ENCODE measurements at places on chromosomes 4 and X.

GRCh38 chrX:105114554-105115130 lies 105.9 kb downstream of the TEX13A start:
- no peak for DNase-seq

DNA sequence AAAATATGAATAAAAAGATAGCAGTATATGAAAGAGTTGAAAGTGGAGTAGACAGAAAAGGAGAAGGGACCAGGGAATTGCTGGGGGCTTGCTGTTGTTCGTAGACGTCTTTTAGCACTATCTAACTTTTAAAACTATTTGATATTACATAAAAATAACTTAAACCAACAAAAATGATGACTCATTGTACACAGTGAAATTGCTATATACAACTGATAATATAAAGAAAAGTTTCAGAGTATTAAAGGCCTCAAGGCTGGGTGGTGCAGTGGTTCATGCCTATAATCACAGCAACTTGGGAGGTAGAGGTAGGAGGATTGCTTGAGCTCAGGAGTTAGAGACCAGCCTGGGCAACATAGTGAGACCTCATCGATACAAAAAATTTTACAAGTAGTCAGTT lies 5.2 kb downstream of the TRPC3 start:
- DNase-seq, result no peak

DNA sequence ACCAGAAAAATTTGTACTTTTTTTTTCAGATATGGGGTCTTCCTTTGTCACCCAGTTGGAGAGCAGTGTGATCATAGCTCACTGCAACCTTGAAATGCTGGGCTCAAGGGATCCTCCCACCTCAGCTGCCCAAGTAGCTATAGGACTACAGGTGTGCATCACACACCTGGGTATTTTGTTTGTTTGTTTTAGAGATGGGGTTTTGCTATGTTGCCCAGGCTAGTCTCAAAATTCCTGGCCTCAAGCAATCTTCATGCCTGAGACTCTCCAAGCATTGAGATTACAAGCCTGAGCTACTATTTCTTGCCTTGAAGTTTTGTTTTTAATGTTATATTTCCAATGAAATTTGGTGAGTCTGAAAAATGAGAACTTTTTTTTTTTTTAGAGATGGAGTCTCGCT lies 847.8 kb downstream of the TRIML1 start:
- no peak for DNase-seq

DNA sequence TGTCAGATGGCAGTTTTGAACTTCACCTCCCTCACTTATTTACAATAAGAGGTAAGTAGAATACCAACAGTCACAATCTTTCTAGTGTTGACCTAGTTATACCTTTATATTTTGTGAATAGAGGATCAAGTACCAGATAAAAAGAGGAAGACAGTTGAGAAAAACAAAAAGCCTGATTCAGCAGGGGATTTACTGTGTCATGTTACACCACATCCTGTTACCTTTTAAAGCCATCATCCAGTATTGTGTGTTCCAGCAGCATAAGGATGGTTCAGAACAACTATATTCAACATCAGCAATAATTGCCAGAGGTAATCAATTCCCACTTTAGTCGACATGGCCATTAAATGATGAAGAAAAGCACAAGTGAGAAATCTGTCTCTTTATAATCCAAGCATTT lies 21.3 kb upstream of the CXCL6 start:
- no peak for DNase-seq

GRCh38 chr4:108327642-108328382 lies 159.1 kb upstream of the LEF1 start:
- DNase-seq, result no peak

GRCh38 chrX:16695079-16695676 lies 17.3 kb downstream of the CTPS2 start:
- peak; percentile 75 for DNase-seq

DNA sequence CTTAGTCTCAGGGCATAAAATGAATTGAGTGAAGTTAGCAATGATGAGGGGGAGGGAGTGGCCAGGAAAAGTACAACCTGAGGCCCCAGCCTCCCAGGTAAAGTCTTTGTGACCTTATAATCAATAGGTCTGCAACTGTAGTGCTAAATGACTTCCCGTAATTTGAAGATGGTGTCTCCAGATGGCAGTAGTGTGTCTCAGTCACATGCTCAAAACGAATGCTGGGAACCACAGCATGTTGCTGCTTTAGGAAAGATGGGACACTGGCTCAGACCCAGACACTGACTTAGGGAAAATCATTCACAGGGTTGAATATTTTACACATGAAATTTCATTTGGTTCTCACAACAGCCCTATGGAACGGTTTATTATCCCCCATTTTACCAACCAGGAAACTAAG lies 10.3 kb downstream of the SRPX2 start:
- peak; percentile 24 for DNase-seq

- peak; percentile 6 for DNase-seq
Observed at GRCh38 chrX:57918750-57919436, 8.6 kb upstream of the ZXDA start.

All from erythroblast (primary cell).